RWPE1 (cell line): ENCODE measurements at places on chromosomes 2 and 18.

GRCh38 chr2:14925471-14925870, 293.0 kb downstream of the LRATD1 start:
- DNase-seq: no peak

DNA sequence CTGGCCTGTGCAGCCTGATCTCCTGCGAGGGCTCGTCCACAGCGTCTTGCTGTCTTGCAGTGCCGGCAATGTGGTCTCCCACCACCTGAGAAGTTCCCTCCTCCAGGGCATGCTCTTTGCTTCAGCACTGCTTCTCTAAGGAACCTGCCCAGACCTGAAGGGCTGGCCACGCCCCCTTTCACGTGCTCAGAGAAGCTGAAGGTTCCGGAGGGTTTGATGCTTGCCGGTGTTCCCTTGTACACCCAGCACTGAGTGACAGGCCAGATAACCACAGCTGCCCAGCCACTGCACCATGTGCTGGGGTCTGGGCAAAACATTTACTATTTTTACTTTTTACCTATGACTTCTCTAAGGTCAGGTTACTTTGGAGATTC, 1.7 kb upstream of the POLR2D start:
- DNase-seq: peak; percentile 89

DNA sequence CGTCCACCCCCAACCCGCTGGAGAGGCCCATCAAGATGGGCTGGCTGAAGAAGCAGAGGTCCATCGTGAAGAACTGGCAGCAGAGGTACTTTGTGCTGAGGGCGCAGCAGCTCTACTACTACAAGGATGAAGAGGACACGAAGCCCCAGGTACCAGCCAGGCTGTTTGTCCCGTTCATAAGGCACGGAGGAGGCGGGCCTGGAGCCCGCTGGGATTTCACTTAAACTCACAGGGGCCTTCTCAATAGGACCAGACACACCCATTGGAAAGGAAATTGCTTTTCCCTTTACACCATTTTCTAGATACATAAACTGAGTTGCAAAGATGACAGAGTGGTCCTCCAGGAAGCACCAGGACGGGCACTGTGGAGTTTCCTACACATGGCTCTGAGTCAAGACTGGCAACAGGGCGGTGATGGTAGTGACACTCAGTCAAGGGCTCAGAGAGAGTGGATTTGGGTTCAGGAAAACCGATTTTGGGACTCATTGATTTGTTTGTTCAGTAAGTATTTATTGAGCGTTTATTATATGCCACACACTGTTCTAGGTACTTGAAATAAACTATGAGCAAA, 40.7 kb downstream of the ARHGAP25 start:
- DNase-seq: no peak

DNA sequence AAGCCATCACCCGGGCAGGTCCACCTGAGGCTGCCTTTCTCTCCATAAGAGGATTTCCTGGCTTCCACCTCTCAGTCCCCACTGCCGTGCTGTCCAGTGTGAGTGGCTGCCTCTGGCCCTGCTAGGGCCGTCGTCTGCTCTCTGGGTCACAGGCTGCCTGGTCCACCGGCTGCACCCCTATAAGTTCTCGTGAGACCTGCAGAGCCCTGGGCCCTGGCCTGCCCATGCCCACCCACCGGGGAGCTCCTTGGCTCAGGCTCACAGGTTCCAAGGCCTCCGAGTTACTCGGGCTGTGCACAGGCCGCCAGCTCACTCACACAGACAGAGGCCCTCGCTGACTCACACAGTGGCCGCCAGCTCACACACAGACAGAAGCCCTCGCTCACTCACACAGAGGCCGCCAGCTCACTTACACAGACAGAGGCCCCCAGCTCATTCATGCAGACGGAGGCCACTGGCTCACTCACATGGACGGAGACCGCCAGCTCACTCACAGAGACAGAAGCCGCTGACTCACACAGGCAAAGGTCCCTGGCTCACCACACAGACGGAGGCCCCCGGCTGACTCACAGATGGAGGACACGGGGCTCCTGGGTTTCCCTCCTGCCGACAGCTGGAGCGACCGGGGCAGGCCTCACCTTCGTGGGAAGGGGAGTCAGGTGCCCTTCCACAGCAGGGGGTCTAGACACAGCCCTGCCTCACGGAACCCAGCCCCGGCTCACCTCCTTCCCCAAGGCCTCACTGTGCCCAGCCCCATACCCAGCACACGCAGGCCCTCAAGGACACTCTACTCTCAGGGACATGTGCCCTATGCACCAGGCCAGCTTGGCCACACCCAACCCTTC, 334.1 kb upstream of the MYT1L start:
- DNase-seq: peak; percentile 58

GRCh38 chr2:97654309-97654708, 8.4 kb downstream of the COX5B start:
- no peak for DNase-seq

DNA sequence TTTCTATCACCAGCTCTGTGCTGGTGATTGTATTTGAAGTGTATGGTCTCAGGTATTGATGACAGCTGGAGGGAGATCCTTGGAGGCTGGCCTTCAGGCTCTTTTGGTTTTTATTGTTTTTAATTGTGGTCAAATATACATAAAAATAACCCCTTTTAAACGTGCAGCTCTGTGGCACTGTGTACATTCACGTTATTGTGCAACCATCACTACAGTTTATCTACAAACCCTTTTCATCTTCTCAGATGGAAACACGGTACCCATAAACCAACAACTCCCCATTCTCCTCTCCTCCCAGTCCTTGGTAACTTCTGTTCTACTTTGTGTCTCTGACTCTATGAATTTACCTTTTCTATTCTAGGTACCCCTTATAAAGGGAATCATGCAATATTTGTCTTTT, 79.3 kb upstream of the ATP8B1 start:
- no peak for DNase-seq

- no peak for DNase-seq
Measured at GRCh38 chr2:58032764-58033080, 13.9 kb upstream of the VRK2 start.

- no peak for DNase-seq
Measured at GRCh38 chr2:175468431-175469098, 287.1 kb upstream of the ATP5MC3 start.

DNA sequence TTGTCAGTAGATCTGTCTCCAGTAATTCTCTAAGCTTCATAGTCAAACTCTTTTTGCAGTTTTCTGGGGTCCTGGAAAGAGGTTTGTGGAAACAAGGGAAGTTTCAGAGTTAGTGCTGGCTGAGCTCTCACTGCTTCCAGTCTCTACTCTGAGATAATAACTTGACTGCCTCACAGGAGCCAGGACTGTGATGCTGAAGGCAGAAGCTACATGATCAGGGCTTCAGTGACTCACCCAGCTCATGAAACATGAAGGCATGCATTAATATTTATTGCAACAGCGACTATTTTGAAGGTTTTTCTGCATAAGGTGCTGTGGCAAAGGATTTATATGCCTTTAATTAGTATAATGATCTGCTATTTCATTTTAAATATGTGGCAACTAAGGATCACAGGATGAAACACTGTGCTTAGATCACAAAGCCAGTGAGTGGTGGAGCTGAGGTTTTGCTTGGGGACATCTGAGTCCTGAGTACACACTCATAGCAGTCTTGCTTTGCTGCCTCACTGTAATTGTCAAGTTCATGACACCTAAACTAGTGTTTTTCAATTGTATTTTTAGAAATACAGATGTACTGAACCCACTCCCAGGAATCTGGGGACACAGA, 448.4 kb upstream of the GCFC2 start:
- DNase-seq: no peak

DNA sequence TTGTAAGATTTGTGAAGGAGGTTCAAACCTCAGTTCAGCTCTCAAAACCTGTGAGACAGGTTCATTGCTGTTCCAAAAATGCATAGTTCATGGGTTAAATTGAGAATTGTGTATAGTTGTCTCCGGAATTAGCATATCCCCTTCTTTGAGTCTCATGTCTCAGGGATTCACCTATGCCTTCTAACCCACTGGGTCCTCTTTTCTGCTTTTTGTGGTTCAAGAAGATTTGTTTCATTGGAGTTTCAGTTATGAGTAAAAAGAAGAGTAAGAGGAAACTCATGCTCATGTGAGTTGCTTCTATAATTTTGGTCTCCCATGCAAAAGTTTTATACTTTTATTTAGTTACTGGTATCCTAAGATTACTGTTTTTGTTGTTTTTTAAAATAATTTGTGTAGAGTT, 1219.8 kb upstream of the ZEB2 start:
- DNase-seq: no peak

DNA sequence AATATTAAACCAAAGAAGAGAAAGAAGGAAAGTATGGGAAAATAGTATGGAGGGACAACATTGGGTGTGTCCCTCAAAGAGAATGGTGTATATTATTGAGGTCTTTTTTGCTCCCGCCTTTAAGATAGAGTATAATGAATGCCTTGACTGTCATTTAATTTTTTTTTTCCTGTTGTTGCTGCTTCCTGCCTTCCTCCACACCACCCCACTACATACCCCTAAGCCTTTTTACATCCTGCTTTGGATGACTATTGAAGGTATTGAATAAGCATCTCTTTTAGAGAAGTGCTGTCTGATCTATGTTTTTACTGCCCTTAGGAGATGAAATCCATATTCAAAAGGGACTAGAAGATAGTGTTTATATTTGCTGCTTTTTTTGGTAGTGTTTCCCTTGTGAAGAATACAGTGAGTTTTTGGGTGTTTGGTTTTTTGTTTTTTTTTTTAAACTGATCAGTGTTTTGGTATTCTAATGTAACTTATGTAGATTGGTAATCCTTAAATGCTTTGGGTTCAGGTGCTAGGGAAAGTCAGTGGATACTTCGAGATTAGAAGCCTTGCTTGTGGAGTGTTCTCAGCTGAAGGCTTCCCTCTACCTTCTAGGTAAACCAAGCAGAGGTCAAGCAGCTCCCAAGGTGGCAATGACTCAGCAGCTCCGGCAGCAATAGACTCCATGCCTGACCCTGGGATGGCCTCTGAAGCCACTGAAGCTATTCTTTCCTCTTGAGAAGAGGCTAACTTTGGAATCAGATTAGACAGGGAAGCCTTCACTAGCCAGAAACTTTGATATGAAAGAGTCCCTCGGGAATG, 5.0 kb downstream of the FZD7 start:
- no peak for DNase-seq

GRCh38 chr18:70709144-70709543, 420.3 kb downstream of the SOCS6 start:
- DNase-seq: no peak

- DNase-seq: no peak
Measured at GRCh38 chr2:30670453-30670852, 136.8 kb downstream of the CAPN13 start.

- DNase-seq: no peak
Measured at GRCh38 chr2:35255826-35256225, 1099.8 kb upstream of the CRIM1 start.

DNA sequence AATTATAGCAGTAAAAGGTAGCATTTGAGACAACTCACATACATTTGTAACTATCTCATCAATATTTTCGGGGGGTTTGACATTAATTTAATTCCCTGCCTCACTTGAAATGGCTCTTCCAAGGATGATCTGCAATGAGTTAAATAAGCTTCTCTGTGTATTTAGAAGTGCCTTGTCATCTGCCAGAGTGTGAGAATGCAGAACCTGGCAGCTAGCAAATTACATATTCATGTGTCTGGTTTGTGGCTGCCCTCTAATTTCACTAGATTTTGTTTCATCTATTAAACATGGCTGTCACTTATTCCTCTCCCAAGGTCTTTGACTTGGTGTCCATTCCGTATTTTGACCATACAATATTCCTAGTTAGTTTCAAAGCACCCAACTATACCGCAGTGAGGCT, 158.3 kb upstream of the CAVIN2 start:
- no peak for DNase-seq

GRCh38 chr18:939166-939565, 34.5 kb downstream of the ADCYAP1 start:
- peak; percentile 74 for DNase-seq

- DNase-seq: no peak
Measured at GRCh38 chr18:62617793-62618591, 95.2 kb downstream of the ZCCHC2 start.

- DNase-seq: no peak
Measured at GRCh38 chr2:105895990-105896764, 151.5 kb downstream of the NCK2 start.

DNA sequence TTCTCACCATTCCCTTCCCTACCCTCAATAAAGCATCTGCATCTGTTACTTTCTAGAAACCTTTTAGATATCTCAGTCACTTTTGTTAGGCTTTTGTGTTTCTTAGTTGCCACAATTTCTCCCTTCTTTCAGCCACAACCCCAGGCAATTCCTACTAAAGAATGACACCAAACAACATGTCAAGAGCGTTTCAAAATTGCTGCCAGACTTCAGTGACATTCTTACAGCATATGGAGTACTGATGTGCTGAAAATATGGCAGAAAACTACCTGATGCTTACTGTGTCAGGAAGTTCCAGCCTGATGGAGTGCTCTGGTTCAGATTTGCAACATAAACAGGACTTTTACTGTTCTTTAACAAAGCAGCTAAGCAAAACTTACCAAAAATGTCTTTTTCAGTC, 957.7 kb upstream of the POU3F3 start:
- DNase-seq: no peak

DNA sequence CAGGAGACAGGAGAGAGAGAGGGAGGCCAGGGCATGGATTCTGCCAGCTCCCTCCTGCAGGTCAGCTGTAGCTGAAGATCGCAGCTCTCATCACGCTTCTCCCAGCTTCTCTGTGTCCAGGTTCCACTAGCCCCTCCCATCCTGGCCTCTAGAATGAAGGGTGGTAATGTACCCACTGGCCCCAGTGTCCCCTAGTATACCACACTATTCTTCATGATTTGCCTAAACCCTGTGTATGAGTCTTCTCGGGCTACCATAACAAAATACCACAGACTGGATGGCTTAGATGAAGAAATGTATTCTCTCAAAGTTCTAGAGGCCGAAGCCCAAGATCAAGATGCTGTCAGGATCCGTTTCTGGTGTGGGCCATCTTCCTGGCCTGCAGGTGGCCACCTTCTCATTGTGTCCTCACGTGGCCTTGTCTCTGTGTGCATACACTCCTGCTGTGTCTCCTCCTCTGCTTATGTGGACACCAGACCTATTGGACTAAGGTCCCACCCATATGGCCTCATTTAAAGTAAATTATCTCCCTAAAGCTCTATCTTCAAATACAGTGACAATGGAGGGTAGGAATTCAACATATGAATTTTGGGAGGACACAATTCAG, 77.3 kb downstream of the TNFRSF11A start:
- no peak for DNase-seq

DNA sequence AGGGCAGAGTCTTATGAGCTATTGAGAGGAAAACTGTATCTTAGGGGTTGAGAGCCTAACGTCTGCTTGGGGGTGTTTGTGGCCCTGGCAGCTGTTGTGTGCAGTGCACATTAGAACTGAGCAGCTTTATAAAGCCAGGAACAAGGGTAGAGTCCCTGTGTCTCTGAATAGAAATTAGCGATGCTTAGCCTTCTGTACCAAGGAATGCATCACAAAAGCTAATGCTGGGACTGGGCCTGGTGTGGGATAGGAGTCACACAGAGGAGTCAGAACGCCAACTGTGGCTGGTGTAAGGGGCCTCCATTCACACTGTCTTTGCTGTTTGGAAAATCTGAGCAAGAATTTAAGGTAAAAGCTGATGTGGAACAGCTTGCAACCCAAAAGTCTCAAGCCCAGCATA, 283.2 kb downstream of the SOX11 start:
- DNase-seq: no peak

DNA sequence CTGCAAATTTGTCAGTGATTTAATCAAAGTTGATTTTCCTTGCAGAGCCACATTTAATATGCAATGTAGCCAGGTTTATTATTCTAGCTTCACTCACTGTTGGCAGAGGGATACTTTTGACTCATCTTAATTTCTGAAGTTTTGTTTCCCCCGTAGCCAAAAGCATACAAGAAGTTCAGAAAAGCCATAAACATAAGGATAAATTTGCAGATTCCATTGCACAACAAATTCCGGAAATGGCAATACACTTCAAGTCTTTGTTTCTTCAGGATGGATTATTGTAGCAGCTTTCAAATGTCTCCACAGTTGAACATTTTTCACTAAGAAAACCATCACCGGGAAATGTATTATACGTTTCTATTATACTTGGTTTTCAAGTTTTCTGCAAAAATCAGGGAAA, 88.0 kb upstream of the ZCCHC2 start:
- DNase-seq: no peak
